Spinal cord (tissue), 10 donors: ENCODE measurements at places on chromosomes 16 and 17.

DNA sequence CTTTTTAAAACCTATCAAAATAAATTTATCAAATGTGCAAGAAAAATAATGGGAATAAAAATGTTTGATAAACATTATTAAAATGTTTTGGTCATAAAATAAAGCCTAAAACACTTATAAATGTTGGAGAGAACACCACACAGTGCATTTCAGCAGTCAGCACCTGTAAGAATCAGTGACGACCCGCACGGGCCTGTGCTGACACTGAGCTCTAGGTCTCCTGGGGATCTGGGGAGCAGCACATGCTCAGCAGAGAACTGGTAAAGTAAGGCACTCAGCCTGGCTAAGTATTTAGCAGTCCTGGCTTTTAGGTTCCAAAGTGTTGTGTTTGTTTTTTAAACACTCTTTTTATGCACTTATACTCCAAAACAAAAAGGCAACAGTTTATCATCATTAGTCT is 46.9 kb downstream of the HELZ start:
- DNase-seq = no peak
- no peak overlapping the region for H3K27ac ChIP-seq
- H3K4me3 ChIP-seq = no peak overlapping the region

DNA sequence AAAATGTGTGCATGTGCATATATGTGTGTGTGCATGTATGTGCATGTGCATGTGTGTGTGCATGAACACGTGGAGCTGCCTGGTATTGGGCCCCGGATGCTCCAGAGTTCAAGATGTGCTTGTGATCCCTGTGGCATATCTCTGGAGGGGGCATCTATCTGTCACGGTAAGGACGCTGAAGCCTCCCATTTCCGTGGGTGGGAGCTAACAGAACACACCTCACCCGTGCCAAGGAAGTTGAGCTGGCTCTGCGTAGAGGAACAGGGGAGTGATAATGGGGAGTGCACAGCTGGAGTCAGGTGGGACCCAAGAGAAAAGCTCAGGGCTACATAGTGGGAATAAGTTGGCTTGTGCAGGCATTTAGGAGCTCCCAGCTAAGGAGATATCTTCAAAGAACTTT is 12.7 kb downstream of the ELMO3 start:
- no peaks in the 10 kb centered on the region for H3K27me3 ChIP-seq
- H3K27ac ChIP-seq = no peak overlapping the region
- DNase-seq = no peak
- H3K36me3 ChIP-seq = peaks cover 77% of the 10 kb centered on the region
- H3K4me1 ChIP-seq = no peaks in the 10 kb centered on the region
- H3K4me3 ChIP-seq = no peak overlapping the region

DNA sequence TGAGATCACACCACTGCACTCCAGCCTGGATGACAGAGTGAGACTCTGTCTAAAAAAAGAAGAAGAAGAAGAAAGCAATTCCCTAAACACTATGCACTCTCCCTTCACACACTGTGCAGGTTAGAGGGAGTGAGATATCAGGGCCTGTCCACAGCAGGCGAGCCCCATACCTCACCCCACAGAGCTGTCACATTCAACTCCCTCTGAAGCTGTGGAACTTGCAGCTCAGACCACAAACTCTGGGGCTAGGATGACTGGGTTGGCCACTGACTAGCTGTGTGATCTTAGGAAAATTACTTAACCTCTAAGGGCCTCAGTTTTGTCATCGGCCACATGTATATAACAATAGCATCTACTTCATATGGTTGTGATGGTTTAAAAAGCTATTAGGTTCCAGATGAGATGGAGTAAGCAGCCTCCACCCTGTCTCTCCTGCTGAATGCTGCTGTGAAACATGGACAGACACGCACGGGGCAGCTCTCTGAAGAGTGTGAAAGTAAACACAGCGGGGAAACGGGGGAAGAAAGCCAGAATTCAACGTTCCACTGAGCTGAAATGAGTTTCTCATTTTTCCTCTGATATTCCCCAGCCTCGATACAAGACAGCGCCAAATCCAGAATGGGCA is 13.6 kb upstream of the PYY start:
- no peaks in the 10 kb centered on the region for H3K36me3 ChIP-seq
- H3K27ac ChIP-seq = no peak overlapping the region
- no peak overlapping the region for H3K4me3 ChIP-seq
- no peaks in the 10 kb centered on the region for H3K27me3 ChIP-seq
- no peaks in the 10 kb centered on the region for H3K4me1 ChIP-seq

GRCh38 chr16:87647431-87648185 is 45.3 kb downstream of the JPH3 start:
- no peaks in the 10 kb centered on the region for H3K27me3 ChIP-seq
- H3K4me3 ChIP-seq = no peak overlapping the region
- no peak for DNase-seq
- peaks cover 27% of the 10 kb centered on the region for H3K4me1 ChIP-seq
- no peak overlapping the region for H3K27ac ChIP-seq
- peaks cover 48% of the 10 kb centered on the region for H3K36me3 ChIP-seq
